Urinary bladder (tissue), 4 donors: ENCODE measurements at places on chromosomes 13 and 19. TPM values are rescaled to one million over a fixed set of nuclear protein-coding genes. Genes with fewer than 3 reads are reported as not detected.

The ANGPTL4 gene
- 1.3 TPM for total RNA-seq

The CYP2A7 gene
- not detected for total RNA-seq

The ONECUT3 gene
- not detected for total RNA-seq

The PNMA8B gene
- total RNA-seq: 4.0 TPM

The KLK5 gene
- total RNA-seq: not detected

The LRP3 gene
- total RNA-seq: 14.4 TPM

The CNFN gene
- not detected for total RNA-seq

The LGALS7B gene
- 1.2 TPM for total RNA-seq

GRCh38 chr13:39773833-39774232 lies 118.4 kb downstream of the COG6 start:
- DNase-seq: no peak

DNA sequence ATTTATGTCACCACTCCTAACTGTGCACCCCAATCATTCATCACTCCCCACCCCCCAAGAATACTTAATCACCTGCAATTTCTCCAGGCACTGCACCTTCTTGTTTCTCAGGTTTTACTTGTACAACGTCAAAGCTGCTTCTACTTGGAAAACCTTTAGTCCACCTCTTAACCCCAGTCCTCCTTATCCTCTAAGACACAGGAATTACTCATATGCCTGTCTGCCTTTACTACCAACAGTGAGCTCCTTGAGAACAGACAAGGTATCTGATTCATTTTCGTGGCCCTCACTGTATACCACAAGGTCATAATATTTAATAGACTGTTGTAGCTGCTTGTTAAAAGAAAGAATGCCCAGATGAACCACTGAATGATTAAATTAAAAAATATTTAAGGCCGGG lies 21.0 kb upstream of the NDFIP2 start:
- DNase-seq: no peak

DNA sequence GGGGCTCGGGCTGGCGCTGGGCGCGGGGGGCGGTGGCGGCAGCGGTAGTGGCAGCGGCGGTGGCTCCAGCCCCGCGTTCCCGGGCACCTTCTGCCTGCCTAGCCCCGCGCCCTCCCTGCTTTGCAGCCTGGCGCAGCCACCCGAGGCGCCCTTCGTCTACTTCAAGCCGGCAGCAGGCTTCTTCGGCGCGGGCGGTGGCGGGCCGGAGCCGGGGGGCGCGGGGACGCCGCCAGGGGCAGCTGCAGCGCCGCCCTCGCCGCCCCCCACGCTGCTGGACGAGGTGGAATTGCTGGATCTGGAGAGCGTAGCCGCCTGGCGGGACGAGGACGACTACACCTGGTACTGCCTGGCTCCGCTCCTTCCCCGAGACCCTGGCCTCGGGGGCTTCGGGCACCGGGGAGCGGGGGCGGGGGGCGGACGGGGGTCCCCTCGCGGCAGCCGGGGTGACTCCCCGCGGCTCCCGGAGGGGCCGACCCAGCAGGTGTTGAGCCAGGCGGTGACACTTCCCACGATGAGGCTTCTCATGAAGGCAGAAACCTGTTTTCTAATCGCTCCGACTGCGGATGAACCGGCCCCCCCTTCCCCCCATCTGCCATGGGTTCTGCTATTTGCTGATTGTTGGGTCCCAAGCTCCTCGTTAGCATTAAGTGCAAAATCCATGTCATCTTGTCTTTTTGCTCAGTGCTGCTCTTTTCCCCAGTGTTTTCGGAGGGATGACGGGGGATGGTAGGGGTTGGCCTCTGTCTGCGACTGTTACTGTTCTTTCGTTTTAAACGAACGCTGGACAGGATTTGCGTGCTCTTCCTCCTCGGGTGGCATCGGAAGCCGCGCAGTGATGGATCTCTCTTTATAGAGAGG lies 943 bp downstream of the SLAIN1 start:
- DNase-seq: no peak

DNA sequence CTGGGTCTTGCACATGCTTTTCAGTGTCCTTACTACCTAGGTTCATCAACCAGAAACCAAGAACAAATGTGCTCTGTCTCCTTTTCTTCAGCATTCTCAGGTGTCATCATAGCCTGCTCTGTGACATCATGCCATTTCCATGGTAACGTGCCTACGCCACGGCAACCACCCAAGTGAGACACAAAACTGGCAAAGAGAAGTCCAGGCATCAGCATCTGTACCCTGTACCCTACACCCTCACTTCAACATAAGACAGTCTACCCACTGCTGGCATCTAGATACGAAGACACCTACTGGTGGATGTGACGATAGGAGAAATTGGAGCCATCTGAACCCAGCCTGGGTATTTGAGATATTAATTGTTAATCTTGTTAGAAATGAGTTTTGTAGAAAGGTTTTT lies 13.3 kb downstream of the ZC3H4 start:
- DNase-seq: no peak

GRCh38 chr19:31545777-31546176 lies 196.5 kb upstream of the TSHZ3 start:
- DNase-seq: no peak

DNA sequence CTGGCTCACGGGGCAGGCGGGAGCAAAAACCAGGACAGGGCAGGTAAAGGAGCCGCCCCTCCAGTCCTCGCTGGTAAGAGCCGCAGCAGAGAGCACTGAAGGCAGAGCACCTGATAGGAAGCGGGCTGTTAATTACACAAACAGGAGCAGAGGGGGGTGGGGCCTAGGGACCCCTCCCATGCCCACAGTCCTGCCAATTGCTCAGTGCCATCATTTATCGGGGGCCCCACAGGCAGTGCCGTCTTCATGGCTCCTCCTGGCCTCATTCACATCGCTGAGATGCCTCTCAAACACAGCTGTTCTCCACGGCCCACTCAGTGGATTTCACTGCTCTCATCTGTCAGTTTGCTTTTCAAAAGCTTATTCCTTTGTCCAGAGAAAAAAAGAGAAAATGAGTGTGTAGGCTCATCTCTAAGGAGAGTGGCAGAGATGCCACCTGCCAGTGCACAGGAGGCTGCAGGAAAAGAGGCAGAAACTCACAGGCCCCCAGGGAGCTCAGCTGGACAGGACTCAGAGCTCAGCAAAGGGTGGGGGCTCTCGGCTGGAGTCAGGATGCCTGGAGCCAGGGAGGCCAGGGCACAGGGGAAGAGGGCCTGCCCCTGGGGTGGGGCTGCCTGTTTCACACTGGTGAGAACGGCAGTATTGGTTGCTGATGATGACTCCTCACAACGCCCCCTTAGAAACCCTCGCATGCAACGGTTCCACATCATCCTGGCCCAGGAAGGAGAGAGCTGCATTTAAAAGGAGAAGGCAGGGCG lies 174.6 kb downstream of the COL4A1 start:
- no peak for DNase-seq

DNA sequence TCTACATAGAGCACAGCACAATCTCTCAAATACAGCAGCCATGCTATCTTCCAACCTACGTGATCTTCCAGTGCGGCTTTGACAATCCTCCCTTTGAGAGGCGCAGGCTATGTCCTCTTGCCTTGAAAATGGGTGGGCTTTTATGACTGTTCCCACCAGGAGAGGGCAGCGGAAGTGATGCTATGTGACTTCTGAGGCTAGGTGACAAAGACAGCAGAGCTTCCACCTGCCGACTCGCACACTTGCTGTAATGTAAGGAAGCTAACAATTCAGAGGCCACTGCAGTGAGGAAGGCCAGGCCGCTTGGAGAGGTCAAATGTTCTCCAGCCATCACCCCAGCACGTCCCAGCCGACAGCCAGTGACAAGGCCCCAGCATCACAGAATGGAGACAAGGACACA lies 65.8 kb downstream of the MRPL57 start:
- no peak for DNase-seq

- no peak for DNase-seq
Observed at GRCh38 chr19:11405846-11406643, 13.1 kb downstream of the RGL3 start.

- no peak for DNase-seq
Observed at GRCh38 chr19:35347171-35347929, at the start of gene FFAR1. TSS of gene FFAR1 (plus strand) at chr19:35347902. CDS start at chr19:35351552, 3,650 bp downstream.

- DNase-seq: no peak
Observed at GRCh38 chr13:67069117-67069767, 160.9 kb downstream of the PCDH9 start.

- no peak for DNase-seq
Observed at GRCh38 chr13:78524936-78525335, 78.4 kb downstream of the POU4F1 start.

DNA sequence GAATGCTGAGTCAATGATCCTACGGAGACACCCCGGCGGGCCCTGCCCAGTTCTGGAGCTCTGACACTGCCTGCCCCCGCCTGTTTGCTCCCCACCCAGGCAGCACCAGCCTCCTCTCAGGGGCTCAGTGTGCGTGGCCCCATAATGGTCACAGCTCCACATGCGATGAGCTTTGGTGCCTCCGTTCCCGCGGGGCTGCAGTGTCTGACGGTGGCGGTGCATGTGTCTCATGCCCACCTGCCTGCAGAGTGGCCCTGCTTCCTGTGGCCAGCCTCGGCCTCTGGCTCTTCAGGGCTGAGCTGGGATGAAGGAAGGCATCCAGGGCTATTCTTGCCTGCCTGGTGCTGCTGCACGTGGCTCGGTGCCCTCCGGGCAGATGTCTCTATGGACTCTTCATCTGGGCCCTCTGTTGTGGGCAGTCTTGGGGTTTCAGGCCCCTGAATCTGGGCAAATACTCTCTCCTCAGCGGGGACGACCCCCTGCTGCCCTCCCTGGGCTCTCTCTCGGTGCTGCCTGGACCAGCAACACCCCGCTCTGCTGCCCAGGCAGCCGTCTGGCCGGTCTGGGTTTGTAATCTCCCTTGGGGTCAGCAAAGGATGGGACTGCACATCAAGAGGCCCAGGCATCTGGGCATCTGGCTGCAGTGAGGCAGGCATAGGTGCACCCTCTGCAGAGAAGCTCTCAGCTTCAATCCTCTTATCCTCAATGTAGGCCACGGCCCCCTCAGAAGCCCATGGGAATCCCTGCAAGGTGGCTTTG lies 19.3 kb upstream of the TMEM255B start:
- no peak for DNase-seq

DNA sequence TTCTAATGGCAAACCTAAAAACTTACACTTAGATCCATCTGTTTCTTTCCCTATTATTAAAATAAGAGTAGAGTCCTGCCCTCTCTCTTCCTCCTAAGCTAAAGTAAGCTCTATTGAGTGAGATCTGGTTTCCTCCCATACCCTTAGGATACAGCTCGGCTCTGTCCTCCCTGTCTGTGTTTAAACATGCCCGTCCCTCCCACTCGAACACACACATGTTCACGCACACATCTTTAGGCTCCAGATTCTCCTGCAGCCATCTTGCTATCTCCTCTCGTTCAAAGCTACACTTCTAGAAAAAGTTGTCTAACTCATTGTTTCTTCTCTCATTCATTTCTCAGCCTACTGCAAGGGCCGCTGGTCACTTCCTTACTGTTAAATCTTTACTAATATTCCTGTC lies 15.1 kb upstream of the CEBPG start:
- no peak for DNase-seq

GRCh38 chr13:112899281-112900225 lies 69.5 kb upstream of the MCF2L start:
- no peak for DNase-seq

DNA sequence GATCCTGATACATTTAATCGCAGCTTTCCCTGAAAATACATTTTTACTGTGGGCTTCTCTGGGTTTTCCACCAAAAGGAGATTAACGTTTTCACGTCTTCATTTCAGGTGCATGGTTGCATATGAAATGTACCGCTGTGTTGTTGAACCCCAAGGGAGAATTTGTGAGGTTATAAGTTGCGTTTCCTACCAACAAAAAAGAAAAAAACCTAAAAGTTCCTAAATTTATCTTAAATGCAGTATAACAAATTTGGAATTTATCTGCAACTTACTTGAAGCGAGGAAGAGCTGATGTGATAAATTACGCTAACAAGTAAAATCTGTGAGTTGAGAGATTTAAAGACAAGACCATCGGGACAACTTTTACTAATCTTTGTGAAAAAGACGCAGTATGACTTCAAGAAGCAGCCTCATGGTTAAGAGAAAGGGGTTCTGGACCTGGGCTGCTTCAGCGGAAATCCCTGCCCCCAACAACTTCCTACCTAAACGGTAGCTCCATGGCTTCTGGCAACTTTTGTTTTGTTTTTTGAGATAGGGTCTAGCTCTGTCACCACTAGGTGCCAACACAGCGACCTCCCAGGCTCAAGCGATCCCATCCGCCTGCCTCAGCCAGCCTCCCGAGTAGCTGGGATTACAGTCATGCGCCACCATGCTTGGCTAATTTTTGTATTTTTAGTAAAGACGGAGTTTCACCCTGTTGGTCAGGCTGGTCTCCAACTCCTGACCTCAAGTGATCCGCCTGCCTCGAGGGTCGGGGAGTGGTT lies 958 bp upstream of the OBI1 start:
- DNase-seq: no peak

DNA sequence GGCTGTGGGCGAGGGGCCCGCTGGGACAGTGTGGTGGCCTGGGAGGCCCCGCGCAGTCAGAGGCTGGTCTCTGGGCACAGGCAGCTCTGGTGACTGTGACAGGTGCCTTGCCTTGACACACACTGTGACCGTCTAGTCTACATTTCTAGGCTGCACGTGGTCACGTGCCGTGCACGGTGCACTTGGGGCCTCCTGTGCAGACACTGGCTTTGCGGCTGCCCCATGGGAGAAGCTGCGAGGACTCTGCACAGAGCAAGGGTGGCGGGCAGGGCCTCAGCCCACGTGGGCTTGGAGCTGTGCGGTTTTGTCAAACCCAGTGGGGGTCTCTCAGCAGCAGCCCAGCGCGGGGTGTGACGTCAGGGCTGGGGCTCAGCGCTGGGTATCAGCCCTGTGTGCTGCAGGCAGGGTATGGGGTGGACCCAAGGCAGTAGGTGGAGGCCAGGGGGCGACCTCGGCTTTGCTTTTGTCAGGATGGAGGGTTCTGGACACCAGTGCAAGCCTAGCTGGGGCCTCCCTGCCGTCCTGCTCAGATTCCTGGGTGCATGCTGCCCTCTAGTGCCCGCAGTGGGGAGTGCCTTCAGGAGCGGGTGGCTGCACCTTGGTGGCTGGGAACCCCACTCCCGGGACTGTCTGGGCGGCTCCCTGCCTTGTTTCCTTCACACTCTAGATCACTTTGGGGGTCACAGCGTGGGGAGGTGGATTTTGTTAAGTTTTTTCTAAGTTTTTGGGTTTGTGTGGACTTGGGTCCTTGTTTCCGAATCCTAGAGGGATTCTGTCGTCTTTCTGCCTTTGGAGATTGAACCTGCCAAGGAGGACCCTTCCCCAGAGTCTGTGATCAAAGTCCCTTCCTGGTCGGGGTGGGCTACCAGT lies 62.6 kb downstream of the KDM4B start:
- no peak for DNase-seq

GRCh38 chr13:72849571-72849970 lies 67.6 kb downstream of the PIBF1 start:
- no peak for DNase-seq

- no peak for DNase-seq
Observed at GRCh38 chr13:83386609-83387008, 495.7 kb downstream of the SLITRK1 start.

GRCh38 chr13:85236413-85236812 lies 562.8 kb downstream of the SLITRK6 start:
- no peak for DNase-seq

DNA sequence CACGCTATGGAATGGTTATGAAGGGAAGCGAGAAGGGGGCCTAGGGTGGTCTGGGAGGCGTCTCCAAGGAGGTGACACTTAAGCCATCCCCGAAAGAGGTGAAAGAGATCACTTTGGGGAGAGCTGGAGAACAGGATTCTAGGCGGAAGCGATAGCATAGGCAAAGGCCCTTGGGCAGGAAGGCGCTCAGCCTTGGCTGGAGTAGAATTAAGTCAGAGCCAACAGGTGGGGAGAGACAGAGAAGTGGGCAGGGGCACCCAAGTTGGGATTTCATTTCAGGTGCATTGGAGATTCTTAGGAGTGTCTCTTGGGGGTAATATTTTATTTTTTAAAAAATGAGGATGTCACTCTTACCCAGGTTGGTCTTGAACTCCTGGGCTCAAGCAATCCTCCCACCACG lies 9.6 kb downstream of the SNRPD2 start:
- DNase-seq: no peak
